ENCODE measurements at places on chromosomes 2 and 18.

GRCh38 chr2:51633073-51633472, 601.1 kb upstream of the NRXN1 start:
- DNase-seq, result no peak

DNA sequence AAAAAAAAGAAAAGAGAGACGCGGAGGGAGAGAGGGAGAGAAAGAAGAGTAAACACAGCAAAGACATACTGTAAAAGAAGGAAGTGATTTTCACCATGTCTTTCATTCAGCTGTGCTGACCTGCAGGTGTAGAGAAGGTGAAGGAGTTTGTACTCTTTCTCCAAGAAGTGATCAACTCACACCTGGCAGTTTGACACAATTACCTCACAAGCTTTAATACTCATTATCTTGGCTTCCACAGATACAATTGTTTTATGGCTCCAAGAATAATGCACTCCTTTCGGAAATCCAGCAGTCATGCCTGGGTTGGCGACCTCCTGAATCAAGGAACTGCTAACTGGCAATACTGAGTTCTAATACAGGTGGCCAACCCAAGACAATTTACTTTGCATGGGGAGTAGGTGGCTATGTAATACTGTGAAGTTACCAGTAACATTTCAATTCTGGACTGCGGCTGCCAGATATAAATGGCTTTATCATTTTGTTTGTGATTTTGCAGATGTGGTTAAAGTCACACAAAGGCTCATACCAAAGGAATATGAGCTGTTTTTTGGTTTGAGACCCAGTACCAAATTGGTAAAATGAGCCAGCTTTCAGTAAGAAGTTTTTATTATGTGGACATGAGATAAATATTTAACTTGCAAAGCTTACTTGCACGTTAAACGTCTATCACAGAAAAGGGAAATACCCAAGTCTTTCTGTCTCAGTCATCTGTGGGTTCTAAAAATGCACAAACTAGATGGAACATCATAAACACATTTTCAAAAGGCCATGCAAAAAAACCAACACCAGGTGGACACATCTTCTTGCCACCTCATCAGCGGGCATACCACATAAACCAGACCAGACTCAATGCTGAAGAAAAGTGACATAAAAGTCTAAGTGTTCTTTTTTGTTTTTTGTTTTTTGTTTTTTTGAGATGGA, 69.3 kb downstream of the NCKAP5 start:
- DNase-seq, result no peak

GRCh38 chr2:191043438-191043837, 29.5 kb upstream of the STAT1 start:
- no peak for DNase-seq

GRCh38 chr2:98140210-98140609, 53.2 kb downstream of the VWA3B start:
- DNase-seq, result no peak

DNA sequence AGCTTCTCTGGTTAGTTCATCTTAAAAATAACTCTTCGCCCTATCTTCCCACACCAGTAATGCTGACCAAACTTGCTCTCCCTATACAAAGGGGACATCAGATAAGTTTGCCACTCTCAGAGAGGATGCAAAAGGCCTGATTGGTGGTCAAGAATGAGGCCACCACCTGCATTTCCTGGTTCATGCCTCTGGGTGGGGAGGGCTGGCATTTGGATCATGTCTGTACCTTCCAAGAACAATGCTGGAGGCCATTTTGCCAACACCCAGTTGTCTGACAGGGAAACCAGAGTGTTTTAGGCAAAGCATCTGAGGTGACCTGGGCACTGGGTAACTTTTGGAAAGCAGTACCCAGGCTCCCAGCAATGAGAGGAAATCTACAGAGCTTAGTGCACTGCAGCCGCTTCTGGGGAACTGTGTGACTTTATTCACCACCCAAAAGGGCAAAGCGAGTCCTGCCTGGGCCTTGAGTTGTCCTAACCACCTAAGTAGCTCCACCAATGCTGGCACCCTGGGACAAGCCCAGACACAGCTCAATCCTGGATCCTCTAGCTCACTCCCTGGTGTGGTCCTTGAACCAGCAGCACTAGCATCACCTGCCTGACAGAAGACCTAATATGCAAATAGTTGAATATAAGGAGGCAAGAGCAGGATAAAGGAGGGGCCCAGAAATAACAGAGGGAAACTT, 35.1 kb downstream of the CAPN13 start:
- no peak for DNase-seq

- DNase-seq, result no peak
Measured at GRCh38 chr2:110873056-110873502, 140.7 kb downstream of the ACOXL start.

DNA sequence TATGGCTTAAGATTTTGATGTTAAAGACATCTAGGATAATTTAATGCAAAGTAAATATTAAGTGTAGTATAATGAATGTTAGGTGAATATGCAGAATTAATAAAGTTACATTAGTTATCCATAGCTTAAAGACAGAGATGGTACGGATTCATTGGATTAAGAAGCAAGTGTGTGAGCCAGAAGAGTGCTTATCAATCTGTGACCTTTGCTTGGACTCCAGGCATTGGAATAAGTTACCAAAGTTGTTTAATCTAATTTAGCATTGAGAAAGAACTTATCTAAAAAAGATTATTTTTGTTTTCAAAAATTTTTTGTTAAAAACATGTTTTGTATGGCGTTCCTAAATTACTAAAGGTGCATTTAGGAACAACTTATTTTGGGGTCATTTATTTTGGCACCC, 23.8 kb downstream of the NCOA1 start:
- DNase-seq, result no peak

DNA sequence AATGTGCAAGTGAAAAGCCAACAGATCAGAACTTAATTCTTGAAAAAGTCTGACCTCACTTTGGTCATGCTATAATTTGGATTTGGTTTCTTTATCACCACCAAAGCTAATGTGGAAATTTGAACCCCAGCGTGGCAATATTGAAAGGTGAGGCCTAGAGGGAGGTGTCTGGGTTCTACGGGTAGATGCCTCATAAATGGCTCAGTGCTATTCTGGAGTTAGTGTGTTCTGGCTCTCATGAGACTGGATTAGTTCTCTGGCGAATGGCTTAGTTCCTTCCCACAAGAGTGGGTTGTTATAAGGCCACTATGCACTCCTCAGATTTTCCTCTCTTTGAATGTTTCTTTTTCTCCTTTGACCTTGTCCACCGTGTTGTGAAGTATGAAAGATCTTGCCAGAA, 22.3 kb downstream of the ORC4 start:
- DNase-seq, result no peak

DNA sequence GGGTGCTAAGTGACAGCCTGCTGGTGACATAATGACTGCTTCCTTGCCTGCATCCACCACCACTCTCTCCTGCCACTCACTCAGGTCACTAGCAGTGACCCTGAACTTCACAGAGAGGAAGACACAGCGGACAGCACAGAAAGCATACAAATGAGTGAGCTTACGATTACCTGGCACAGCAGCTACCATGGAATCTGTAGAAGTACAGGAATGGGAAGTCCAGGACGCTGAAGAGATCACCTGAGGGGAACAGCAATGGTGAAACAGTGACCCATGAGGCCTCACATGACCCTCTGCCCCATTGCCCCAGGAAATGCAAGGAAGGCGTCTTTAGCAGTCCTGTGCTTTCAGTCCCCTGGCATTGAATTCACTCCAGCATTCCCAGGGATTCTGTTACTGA, 96.7 kb upstream of the RIOK3 start:
- no peak for DNase-seq
